ENCODE measurements at places on chromosomes 5 and 9.

GRCh38 chr5:14421851-14422250 is 159.7 kb upstream of the OTULINL start:
- no peak for DNase-seq

- no peak for DNase-seq
These were observed 167.1 kb upstream of the ADRA1B start for GRCh38 chr5:159749146-159749545.

DNA sequence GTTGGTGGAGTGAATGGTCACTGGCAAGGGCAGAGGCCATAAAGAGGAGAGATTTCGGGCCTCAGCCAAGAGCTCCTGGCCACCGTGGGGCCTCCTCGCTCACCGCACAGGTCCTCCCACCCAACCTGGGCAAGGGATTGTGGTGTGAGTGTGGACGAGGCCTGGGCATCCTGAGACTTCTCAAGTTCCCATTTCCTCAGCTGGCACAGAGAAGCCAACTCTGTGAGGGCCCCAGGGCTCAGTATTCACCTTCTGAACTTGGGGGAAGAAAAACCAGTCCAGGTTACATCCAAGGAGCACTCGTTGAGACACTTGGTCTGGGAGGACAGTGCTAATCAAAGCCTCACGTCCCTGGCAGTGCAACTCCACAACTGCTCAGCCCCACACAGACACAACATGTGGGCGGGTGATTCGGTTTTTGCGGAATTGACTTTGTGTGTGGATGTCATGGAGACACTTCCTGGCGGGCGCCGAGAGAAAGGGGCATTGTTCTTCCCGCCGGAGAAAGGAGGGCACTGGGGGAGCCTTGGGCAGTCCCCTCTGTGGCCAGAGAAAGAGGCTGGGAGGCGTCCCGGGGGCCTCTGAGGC is 28.5 kb upstream of the NKD2 start:
- no peak for DNase-seq

GRCh38 chr9:91814201-91814600 is 135.8 kb downstream of the ROR2 start:
- DNase-seq = no peak

GRCh38 chr5:92852219-92852618 is 728.8 kb downstream of the NR2F1-AS1 start:
- no peak for DNase-seq

GRCh38 chr5:115415143-115415491 is 118.7 kb upstream of the CCDC112 start:
- DNase-seq = no peak

DNA sequence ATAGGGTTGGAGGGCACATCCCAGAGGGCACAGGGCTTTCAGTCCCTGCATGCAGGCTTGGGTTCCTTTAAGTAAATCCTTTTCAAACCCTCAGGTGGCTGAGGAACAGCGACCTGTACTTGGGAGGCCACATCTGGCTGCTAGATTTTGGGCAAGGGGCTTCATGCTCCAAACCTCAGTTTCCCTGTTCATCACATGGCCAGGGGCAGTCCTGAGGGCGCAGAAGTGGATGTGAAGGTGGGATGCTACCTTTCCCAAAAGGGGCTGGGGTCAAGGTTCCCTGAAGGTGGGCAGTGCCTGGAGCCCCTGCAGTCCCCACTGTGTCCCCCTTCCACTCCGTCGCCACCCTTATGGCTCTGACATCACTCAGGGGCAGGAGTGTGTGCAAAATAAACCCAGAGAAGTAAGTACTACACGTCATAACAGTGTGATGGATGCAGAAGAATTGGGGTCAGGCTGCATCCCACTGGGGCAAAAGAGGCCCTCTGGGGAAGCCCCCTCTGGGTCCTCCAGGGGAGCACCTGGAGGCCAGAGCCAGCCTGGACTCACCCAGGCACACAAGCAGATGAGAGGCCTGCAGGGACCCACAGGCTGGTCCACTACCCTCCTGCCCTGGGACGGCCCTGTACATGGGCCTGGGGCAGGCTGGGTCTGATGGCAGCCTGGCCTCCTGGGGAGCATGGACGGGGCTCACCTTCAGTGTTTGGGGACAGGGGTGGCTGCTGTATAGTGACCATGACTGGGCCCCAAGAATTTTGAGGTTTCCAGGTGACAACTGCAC is 1.9 kb upstream of the CARD19 start:
- no peak for DNase-seq

GRCh38 chr9:129064499-129064908 is 16.4 kb upstream of the DOLPP1 start:
- no peak for DNase-seq

DNA sequence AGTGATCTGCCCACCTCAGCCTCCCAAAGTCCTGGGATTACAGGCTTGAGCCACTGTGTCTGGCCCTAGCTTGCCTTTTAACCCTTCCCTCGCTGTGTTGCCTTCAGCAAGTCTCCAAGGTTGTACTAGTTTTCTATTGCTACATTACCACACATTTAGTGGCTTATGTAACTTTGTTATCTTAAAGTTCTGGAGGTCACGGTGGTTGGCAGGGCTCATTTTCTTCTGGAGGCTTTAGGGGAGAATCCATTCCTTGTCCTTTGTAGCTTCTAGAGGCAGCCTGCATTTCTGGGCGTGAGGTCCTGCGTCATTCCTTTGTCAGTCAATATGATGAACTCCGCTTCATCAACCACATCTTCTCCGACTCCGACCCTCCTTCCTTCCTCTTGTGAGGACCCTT is 2.9 kb upstream of the PRRC2B start:
- no peak for DNase-seq

DNA sequence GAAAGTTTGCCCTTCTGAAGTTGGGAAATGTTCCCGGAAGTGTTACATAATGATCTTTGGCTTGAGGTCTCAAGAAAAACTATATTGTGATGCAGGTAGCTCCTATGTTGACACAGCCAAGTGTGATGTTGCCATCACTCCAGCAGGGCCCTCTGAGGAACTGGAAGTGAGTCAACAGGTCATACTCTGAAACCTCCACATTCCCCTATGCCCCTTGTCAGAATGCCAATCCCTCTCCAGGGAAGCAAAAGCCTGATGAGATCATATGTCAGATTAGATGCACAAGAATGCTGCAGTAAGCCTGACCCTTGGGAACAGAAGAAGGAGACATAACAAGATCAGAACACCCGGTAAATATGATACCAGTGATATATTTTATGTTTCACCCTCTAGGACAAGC is 66.8 kb upstream of the ITGA2 start:
- DNase-seq = no peak

DNA sequence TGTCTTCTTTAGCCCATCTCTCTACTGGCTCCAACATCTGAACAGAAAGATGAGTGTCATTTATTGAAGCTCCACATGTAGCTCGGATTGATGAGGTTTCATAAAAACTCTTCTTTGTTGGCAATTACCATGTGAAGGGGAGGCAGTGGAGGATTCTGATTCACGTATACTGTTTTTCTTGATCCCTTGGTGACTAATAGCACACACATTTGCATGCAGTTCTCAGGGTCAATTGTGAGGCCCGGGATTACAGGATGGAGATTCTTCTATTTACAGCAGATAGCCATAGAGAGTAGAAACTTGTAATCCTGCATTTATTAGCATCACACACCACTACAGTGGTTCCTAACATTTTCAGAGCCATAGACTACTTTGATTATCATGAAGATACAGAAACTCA is 133.2 kb upstream of the MARCHF11 start:
- no peak for DNase-seq

DNA sequence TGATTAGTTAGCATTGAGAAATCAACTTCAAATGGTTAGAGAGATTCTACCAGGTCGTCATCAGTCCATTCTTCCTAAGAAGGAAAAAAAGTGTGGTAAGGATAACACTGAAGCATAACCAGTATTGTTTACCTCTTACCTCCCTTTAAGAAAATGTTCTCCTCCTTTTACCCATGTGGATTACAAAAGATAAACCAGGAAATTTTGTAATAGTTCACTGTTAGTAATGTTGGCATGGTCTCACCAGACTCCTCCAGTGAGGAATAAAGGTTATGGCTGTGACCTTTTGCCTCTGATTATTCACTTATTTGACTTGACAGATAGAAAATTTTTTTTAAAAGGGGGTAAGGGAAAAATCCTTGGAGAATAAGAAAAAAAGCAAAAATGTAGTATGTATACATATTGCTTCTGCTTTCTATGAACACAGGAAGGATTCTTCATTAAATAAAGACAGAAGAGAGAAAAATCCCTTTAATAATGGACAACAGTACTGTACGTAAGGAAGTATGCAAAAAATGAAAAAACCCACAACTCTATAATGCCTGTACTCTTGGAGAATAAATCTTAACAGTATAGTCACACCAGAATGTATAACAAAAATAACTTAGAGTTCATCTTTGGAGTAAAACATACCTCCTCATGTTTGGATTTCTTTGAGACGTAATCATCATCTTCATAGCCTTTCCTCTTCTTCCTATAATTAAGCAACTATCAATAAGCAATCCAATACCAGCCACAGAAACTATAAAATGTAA is 18.1 kb downstream of the CCNH start:
- no peak for DNase-seq

DNA sequence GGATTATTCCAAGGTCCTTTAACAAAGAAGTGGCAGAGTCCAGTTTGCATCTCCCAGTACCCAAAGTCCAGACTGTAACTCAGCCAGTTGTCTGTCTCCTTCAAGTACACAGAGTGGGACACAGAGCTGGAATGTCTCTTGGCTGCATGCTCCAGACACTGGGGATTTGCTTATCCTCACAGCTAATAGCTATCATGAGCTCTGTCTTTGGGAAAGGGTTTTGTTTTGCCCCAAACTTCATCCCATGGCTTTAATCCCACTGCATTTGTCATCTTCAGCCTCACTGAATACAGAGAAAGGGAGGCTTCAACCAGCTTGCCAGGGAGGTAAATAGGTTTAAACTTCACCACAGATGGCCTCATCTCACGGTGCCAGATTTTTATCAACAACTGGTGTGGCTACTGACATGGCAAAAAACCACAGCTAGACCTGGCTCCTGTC is 412.2 kb upstream of the SLC24A2 start:
- no peak for DNase-seq

DNA sequence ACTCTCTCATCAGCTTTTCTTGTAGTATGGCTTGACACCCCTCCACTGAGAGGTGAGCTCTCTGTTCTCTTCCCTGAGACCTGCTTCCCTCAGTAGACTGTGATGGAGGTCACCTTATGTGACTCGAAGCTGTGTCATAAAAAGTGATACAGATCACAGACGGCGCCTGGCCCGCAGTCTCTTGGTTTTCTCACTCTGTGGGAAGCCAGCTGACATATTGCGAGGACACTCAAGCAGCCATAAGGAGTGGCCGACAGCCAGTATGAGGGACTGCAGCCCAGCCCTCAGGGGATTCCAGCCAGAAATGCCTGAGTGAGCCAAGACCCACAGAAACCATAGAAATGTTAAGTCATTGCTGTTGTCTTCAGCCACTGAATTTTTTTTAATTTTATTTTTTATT is 38.0 kb downstream of the GADD45G start:
- DNase-seq = no peak

GRCh38 chr9:134980516-134980915 is 62.8 kb upstream of the FCN1 start:
- no peak for DNase-seq

DNA sequence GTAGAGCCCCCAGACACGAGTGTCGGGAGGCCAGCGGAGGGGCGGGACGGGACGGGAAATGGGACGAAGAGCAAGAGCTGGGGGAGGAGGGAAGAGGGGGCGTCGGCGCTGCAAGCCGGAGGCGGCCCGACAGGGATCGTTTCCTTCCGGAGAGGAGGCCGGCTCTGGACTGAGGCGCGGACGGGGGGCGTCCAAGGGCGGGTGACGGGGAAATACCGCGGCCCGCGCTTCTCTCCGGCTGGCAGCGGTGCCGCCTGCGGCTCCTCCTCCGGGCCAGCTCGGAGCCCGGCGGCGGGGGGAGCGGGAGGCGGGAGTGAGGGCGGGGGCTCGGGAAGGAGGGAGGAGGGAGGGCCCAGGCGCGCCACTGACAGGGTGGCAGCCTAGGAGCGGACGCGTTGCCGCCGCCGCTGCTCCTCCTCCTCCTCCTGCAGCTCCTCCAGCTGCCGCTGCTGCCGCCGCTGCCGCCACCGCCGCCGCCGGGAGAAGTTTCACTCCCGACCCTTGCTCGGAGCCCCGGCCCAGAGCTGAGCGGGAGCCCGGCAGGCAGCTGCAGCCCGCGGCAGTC is at the start of gene CHSY3:
CHSY3 (plus strand) TSS at position 364 of the 565 bp plus-strand sequence.
- no peak for DNase-seq

GRCh38 chr9:76701441-76702039 is 62.7 kb upstream of the PCA3 start:
- DNase-seq = no peak

- no peak for DNase-seq
These were observed 159.5 kb downstream of the PLK2 start for GRCh38 chr5:58300346-58300895.

DNA sequence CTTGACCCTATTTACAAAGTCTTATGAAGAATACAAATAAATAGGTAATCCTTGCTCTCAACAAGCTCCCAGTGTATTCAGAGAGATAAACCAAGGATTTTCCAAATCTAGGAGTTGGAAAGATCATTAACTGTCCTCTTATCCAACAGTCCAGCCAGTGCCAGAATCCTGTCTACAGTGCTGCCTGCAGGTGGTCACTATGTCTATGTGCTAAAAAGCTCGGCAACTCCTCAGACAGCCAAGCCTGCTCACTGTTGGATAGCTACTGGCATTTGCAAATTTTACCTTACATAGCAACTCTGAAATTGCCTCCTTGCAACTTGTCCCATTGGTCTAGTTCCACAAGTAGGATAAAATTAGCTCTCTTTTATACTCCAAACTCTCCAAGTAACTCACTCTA is 187.4 kb downstream of the DCP2 start:
- no peak for DNase-seq

- DNase-seq = no peak
These were observed 334.4 kb downstream of the CWC27 start for GRCh38 chr5:65102976-65103711.

DNA sequence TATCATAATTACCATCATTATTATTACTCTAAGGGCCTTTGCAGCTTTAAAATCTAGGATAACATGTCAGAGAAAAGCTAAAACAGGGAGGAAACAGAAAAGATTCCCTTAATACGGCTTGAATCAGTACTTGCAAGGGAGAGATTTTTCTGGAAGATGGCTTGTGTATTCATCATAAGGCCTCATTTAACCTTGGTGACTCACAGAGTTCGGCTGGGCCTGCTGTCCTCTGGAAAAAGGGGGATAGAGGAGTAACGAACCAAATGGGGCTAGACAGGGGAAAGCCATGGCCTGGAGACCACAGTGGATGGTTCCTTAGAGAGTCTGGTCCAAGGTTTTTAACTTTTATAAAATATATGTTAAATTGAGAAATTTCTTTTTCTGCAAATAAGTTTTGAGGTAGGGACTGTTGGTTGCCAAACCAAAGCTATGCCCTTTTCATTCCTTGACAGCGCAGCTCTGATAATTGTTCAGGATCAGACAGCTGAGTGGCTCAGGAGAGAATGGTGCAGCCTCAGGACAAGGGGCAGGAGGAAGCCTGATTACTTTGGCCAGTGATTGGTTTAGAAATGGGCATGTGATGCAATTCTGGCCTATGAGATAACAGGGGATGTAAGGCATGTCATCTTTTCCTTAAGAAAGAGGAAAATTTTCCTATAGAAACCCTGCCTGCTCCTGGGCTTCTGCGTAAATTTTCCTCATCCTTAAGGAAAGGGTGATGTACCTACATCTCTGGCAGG is 25.6 kb upstream of the GSN start:
- DNase-seq = no peak

- DNase-seq = no peak
These were observed 8.2 kb upstream of the PHYKPL start for GRCh38 chr5:178240766-178241165.

GRCh38 chr9:4663956-4664355 is 1.9 kb downstream of the PLPP6 start:
- no peak for DNase-seq

Data from T-helper 2 cell (primary cell).